ENCODE measurements at places on chromosomes 7 and 10. TPM values are rescaled to one million over a fixed set of nuclear protein-coding genes. Genes with fewer than 3 reads are reported as not detected.
A peak's percentile ranks its signal among the peaks of the same experiment; 100 is the strongest.

The NCF1 gene
- total RNA-seq, result 5.0 TPM

The SEC61A2 gene
- total RNA-seq, result 12.2 TPM

- no peaks in the 10 kb centered on the region for H3K27me3 ChIP-seq
- no peak for DNase-seq
- no peak overlapping the region for H3K4me3 ChIP-seq
- no peaks in the 10 kb centered on the region for H3K36me3 ChIP-seq
- H3K27ac ChIP-seq, result no peak overlapping the region
Measured at GRCh38 chr10:101172741-101173140, 41.6 kb downstream of the TLX1 start.

- no peak for DNase-seq
- H3K27me3 ChIP-seq, result no peaks in the 10 kb centered on the region
- no peaks in the 10 kb centered on the region for H3K36me3 ChIP-seq
- H3K4me3 ChIP-seq, result no peak overlapping the region
- no peak overlapping the region for H3K27ac ChIP-seq
- no peaks in the 10 kb centered on the region for H3K4me1 ChIP-seq
Measured at GRCh38 chr7:121882731-121883130, 9.8 kb downstream of the PTPRZ1 start.

DNA sequence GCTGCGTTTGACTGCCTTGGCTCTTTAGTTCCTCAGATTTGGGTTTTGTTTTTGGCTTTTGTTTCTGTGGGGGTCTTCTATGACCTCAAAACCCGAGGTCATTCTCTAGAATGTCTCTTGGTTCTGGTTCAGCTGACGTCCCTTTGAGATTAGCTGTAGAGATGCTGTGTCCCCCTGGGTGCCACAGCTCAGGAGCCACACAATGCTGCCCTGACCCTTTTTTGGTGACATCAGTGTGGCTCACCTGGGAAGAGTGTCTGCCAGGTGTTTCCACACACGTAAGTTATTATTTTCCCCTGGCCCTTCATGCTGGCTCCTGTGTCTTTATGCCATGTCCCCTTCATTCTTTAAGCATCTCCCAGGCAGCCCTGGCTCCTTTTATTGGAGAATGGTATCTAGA is 89.8 kb upstream of the DDC start:
- H3K36me3 ChIP-seq, result no peaks in the 10 kb centered on the region
- DNase-seq, result no peak
- no peak overlapping the region for H3K27ac ChIP-seq
- H3K4me3 ChIP-seq, result no peak overlapping the region

GRCh38 chr10:62023329-62023728 is 121.8 kb downstream of the ARID5B start:
- H3K4me3 ChIP-seq, result no peak overlapping the region
- H3K4me1 ChIP-seq, result peaks cover 74% of the 10 kb centered on the region
- DNase-seq, result no peak
- no peaks in the 10 kb centered on the region for H3K36me3 ChIP-seq
- no peaks in the 10 kb centered on the region for H3K27me3 ChIP-seq

DNA sequence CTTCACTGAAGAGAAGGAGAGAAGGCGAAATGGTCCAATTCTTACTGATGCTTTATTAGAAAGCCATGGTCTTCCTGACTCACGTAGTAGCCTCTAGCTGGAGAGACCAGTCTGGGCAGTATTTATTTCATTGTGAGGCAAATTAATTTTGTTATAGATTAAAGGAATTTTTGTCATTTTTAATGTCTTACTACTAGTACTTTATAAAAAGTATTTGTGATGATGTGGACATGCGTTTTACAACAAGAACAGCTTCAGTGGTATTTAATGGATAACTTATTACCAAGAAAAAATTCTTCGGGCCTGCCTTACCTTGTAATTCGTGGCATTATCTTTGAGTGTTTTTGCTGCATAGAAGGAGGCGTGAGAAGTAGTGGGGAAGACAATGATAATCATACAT is 339.4 kb upstream of the SHH start:
- H3K27me3 ChIP-seq, result no peaks in the 10 kb centered on the region
- no peak overlapping the region for H3K4me3 ChIP-seq
- no peaks in the 10 kb centered on the region for H3K36me3 ChIP-seq
- no peaks in the 10 kb centered on the region for H3K4me1 ChIP-seq
- DNase-seq, result no peak
- H3K27ac ChIP-seq, result no peak overlapping the region

GRCh38 chr10:19480353-19480752 is 335.9 kb upstream of the PLXDC2 start:
- H3K27me3 ChIP-seq, result no peaks in the 10 kb centered on the region
- H3K36me3 ChIP-seq, result no peaks in the 10 kb centered on the region
- no peaks in the 10 kb centered on the region for H3K4me1 ChIP-seq
- DNase-seq, result no peak
- H3K4me3 ChIP-seq, result no peak overlapping the region

DNA sequence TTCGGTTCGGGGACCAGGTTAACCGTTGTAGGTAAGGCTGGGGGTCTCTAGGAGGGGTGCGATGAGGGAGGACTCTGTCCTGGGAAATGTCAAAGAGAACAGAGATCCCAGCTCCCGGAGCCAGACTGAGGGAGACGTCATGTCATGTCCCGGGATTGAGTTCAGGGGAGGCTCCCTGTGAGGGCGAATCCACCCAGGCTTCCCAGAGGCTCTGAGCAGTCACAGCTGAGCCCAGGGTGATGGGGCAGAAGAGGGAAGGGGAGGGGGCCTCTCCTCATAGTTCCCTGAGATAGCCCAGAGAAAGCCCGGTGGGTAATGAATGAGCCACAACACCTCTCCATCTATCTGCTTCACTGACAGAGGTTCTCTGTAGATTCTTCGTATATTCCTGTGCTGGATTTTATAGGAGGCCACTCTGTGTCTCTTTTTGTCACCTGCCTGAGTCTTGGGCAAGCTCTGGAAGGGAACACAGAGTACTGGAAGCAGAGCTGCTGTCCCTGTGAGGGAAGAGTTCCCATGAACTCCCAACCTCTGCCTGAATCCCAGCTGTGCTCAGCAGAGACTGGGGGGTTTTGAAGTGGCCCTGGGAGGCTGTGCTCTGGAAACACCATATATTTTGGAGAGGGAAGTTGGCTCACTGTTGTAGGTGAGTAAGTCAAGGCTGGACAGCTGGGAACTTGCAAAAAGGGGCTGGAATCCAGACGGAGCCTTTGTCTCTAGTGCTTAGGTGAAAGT is 16.4 kb downstream of the PRSS2 start:
- H3K27me3 ChIP-seq, result no peaks in the 10 kb centered on the region
- peaks cover 12% of the 10 kb centered on the region for H3K36me3 ChIP-seq
- H3K27ac ChIP-seq, result peak overlapping the region; percentile 99
- H3K4me3 ChIP-seq, result peak overlapping the region; percentile 85
- peaks cover 27% of the 10 kb centered on the region for H3K4me1 ChIP-seq
- DNase-seq, result peak; percentile 12

GRCh38 chr10:67969875-67970274 is 85.4 kb downstream of the SIRT1 start:
- no peak overlapping the region for H3K4me3 ChIP-seq
- no peaks in the 10 kb centered on the region for H3K4me1 ChIP-seq
- no peaks in the 10 kb centered on the region for H3K27me3 ChIP-seq

DNA sequence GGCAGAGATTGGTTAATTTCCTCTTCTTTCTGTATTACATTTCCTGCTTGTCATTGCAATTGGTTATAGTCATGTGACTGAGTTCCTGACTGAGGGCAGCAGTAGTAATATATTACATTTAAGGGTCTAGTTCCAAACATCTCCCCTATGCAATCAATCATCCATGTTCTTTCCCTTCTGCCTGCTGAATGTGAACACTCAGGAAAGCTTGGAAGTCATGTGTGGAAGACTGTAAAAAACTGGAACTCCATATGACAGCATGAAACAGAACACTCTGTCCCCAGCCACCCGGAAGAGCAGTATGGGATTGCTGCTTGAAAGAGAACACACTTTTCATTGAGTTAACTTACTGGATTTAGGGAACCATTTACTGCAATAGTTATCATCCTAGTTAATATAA is 459.7 kb upstream of the SEMA3A start:
- no peaks in the 10 kb centered on the region for H3K4me1 ChIP-seq
- no peaks in the 10 kb centered on the region for H3K27me3 ChIP-seq
- no peak overlapping the region for H3K27ac ChIP-seq
- no peak overlapping the region for H3K4me3 ChIP-seq
- DNase-seq, result no peak

GRCh38 chr7:102407910-102408309 is 11.7 kb downstream of the PRKRIP1 start:
- peaks cover 68% of the 10 kb centered on the region for H3K36me3 ChIP-seq
- no peak for DNase-seq
- no peak overlapping the region for H3K27ac ChIP-seq
- peaks cover 7% of the 10 kb centered on the region for H3K4me1 ChIP-seq
- H3K4me3 ChIP-seq, result no peak overlapping the region
- H3K27me3 ChIP-seq, result no peaks in the 10 kb centered on the region

DNA sequence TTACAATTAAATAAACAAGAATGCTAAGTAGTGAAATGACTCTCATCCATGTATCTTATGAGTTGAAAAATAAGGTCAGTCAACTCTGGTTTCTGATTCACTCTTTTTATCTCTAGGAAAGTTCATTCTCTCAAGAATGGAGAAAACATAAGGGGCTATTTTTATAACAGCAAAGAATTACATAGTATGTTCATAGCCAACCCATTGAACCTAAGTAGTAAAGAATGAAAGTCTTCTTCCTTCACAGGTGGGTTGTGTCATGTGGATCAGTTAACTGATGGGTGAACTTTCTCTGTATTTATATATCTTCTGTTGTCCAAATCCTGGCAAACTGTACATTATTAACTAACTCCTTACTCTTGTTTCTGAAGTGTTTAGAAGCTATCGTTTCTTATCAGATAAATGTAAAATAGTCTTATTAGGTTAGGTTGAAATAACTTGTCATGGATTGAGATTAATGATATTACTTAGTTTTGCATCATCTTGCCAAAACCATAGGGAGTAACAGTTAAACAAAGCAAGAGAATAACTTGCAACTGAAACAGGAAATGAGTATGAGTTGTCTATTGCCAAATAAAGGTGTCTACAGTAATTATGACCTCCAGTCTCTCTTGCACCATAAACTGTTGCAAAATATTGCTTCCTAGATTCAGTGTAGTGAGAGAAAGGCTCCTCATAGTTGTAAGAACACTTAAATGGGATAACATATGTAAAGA is 86.8 kb downstream of the ANKRD7 start:
- no peak for DNase-seq
- H3K36me3 ChIP-seq, result no peaks in the 10 kb centered on the region
- H3K27me3 ChIP-seq, result no peaks in the 10 kb centered on the region
- no peak overlapping the region for H3K27ac ChIP-seq

DNA sequence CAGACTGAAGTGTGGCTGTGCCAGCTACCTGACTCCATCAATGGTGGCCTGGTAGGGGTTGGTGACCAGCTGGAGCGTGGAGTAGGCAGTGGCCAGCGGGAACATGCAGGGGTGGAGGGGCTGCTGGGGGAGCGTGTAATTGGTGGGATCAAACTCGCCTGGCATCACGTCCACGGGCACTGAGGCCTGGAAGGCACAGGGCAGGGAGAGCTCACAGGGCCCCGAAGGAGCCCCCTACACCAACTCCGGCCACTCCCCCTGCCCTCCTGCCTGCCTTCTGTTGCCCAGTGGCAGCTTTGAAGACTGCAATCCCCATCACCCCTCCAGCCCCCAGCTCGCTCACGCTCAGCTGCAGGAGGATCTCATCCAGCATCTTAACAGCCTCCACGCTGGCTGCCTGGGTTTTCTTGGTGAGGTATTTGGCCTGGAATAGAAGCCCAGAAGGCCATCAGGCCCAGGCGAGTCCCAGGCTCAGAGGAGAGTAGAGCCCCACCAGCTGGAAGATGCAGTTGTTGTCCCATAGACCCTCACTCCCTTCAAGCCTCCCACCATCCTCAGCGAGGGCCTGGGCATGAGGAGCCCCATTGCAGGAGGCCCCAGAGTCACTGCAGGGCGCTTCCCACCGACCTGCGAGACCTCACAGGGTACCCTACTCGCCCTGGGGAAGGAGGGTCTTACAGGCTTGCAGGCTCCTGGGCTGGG is 7.1 kb downstream of the POLD2 start:
- no peak for DNase-seq
- no peak overlapping the region for H3K27ac ChIP-seq
- H3K27me3 ChIP-seq, result no peaks in the 10 kb centered on the region
- peaks cover 21% of the 10 kb centered on the region for H3K36me3 ChIP-seq

DNA sequence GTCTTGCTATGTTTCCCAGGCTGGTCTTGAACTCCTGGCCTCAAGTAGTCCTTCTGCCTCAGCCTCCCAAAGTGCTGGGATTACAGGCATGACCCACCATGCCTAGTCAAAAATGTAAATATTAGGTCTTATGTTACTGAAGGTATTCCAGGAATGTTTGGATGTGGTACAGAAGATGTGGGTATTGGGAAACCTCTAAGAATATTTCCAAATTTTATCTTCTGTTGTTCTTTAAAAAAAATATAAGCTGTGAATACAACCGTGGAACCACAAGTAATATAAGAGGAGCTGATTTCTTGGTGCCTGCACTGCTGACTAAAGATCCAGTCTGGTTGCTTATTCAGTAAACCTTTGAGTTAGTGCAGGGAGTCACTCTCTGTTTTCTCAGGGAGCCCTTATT is 178.3 kb downstream of the AUTS2 start:
- H3K27me3 ChIP-seq, result no peaks in the 10 kb centered on the region
- H3K36me3 ChIP-seq, result no peaks in the 10 kb centered on the region
- no peaks in the 10 kb centered on the region for H3K4me1 ChIP-seq

GRCh38 chr10:79883986-79884385 is 57.4 kb downstream of the NUTM2E start:
- DNase-seq, result no peak
- no peak overlapping the region for H3K27ac ChIP-seq
- no peak overlapping the region for H3K4me3 ChIP-seq
- H3K27me3 ChIP-seq, result no peaks in the 10 kb centered on the region
- no peaks in the 10 kb centered on the region for H3K4me1 ChIP-seq
- H3K36me3 ChIP-seq, result no peaks in the 10 kb centered on the region

- no peak for DNase-seq
- H3K27me3 ChIP-seq, result no peaks in the 10 kb centered on the region
- no peaks in the 10 kb centered on the region for H3K36me3 ChIP-seq
- H3K4me1 ChIP-seq, result no peaks in the 10 kb centered on the region
Measured at GRCh38 chr10:114650266-114650665, 7.8 kb downstream of the ABLIM1 start.

DNA sequence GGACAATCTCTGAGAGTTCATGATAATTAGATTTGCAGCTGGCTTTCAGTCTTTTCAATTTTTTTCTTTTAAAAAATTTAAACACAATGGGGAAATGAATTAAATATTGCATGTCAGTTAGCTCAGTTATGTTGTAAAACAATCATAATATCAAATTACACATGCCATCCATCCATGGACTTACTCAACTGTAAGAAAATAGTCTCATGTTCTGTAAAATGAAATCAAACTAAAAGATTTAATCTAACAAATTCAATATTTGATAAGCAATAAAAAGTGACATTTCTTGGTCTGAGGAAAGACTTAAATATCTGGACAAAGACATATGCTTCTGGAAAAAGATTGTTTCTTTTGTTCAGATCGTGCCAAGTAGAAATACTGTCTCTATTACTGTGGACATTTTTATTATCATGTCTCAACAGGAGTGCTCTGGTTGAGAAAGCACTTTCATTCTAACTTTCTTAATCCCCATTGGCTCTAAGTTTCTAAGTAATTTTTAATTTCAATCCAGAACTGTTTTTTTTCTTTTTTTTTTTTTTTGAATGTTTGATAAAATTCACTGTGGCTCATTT is 179.2 kb upstream of the FAM3C start:
- H3K4me1 ChIP-seq, result no peaks in the 10 kb centered on the region
- H3K36me3 ChIP-seq, result no peaks in the 10 kb centered on the region
- no peak overlapping the region for H3K27ac ChIP-seq

- no peaks in the 10 kb centered on the region for H3K27me3 ChIP-seq
- no peaks in the 10 kb centered on the region for H3K36me3 ChIP-seq
- peak overlapping the region; percentile 37 for H3K4me3 ChIP-seq
- H3K27ac ChIP-seq, result peak overlapping the region; percentile 56
- no peak for DNase-seq
- peaks cover 37% of the 10 kb centered on the region for H3K4me1 ChIP-seq
Measured at GRCh38 chr10:92241158-92241500, 49.7 kb downstream of the CPEB3 start.

Data from CD4-positive, alpha-beta memory T cell (primary cell).